ENCODE measurements at places on chromosomes 5 and 9.
A peak's percentile ranks its signal among the peaks of the same experiment; 100 is the strongest.

GRCh38 chr9:95370064-95370463 is 52.6 kb upstream of the FANCC start:
- no peak for DNase-seq

DNA sequence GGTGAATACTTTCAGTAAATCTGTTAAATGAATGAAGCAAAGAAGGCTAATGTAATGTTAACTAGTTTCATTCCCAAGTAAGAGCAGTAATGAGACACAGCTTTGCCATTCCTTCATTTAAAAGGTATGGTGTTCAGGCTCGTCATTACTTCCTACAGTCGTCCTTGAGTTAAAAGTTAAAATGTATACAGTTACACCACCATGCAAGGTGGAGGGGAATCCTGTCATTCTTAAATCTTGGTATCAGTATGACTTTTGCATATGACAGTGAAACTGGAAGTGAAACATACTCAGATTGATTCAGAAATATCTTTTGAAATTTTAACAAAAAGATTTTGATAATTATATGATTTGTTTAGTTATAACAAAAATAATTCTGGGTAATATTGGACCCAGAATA is 25.9 kb downstream of the MTRR start:
- DNase-seq: no peak

- no peak for DNase-seq
Observed at GRCh38 chr9:127814619-127815511, 12.2 kb downstream of the FPGS start.

DNA sequence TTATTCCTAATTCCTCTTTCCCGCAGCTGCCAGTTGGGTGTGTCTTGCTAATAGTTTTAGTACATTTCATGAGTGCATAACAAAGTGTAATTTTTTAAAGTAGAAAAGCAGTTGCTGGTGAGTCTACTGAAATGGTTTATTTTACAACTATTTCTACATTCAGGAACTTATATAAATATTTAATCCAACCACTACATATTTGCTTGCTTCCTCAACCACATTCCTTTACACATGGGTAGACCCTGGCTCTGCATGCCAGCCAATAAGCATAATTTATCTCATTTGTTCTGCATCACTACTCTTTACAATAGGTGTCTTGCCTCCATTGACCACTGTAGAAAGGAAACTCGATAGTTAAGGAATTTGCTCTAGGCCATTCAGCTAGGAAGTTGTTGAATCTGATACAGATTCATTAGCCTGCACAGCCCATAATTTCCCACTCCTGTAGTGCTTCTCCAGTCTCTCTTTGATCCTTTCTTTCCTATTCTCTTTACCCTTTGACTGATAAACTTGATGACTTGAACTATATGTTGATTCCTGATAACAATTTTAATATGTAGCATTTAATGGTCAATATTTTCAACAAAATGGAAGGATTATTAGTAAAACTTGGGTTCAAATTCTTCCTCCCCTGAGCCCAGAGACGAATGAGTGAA is 342.5 kb upstream of the ACTBL2 start:
- DNase-seq: no peak

- no peak for DNase-seq
Observed at GRCh38 chr5:134561871-134562296, 36.4 kb downstream of the JADE2 start.

- no peak for DNase-seq
Observed at GRCh38 chr9:110750272-110750671, 81.7 kb downstream of the MUSK start.

DNA sequence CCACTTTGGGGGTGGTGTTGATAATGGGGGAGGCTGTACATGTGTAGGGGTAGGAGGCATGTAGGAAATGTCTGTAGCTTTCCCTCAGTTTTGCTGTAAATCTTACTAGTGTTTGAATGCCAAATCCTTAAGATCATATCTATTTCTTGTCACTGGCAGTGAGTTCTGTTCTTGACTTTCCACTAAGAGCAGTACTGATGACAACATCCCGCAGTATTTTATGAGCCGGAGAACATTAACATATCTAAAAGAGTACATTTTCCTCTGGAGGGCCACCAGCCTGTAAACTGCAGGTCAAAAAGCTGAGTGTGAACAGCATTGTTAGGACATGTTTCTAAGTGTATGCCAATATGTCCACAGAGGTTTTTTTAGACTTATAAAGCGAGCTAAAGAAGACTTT is 2.5 kb upstream of the HSPB3 start:
- no peak for DNase-seq

- DNase-seq: no peak
Observed at GRCh38 chr5:180684623-180685161, 35.3 kb upstream of the FLT4 start.

GRCh38 chr5:137561608-137562007 is 62.5 kb upstream of the SPOCK1 start:
- DNase-seq: no peak

DNA sequence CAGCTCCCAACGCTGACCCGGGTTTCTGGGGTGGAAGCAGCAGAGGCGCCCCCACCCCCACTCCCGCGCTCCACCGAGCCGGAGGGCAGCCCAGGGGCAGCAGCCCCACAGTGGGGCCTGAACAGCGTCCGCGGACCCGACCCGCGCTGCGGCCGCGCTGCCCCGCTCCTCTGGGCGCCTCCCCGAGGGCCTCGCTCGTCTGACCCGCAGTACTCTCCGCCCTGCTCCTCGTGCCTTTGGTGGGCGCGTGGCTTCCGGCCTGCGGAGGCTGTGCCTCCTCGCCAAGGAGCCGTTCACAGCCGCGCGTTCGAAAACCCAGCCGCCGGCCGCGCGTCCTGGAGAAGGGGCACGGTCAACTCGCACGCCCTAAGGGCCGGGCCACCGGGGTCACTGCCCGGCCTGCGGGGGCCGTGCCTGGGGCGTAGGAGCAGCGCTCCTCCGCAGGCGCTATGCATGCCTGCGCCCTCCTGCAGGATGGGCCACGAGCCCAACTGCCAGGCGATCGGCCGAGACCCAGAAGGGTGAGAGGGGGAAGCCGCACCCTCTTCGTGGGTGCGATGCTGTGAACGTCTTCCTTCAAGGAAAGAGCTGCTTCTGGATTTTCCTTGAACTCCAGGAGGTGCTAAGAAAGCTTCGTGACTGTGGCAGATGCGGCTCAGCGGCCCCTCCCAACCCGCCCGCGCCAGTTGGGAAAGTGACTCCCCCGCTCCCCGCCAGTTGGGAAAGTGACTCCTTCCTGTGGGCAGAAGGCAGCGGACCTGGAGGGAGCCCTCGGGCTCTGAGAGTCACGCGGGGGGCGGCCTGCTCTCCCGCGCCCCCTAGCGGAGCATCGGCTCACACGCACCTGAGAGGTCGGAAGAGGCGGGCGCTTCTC is 82.7 kb downstream of the HSD17B3 start:
- DNase-seq: no peak

- DNase-seq: no peak
Observed at GRCh38 chr9:137455359-137455991, 3.7 kb downstream of the NSMF start.

DNA sequence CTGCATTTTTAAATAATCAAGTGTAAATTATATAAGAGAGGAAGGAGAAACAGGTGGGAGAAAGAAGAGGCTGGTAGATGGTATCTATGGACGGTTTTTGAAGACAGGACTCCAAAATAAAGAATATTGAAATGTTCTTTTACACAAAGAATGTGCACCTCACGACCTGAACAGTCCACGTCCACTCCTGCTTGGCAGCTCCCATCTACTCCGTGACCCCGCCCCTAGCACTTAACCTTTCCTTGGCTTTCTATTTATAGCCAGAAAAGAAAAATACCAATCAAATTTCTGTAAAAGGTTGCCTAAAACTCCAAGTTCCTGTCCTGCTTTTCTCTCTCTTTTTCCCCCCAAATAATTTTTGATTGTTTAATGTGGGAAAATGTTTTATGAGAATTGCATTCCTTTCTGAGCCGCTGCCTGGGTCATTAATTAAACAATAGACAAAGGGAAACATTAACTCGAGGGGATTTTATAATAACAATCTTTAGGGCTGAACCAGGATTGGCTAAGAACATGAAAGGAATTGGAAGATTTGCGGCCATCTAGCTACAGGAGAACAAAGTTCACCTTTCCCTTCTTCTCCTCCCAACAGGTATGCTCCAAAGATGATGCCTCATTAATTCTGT is 173.6 kb upstream of the MAP3K1 start:
- DNase-seq: no peak

DNA sequence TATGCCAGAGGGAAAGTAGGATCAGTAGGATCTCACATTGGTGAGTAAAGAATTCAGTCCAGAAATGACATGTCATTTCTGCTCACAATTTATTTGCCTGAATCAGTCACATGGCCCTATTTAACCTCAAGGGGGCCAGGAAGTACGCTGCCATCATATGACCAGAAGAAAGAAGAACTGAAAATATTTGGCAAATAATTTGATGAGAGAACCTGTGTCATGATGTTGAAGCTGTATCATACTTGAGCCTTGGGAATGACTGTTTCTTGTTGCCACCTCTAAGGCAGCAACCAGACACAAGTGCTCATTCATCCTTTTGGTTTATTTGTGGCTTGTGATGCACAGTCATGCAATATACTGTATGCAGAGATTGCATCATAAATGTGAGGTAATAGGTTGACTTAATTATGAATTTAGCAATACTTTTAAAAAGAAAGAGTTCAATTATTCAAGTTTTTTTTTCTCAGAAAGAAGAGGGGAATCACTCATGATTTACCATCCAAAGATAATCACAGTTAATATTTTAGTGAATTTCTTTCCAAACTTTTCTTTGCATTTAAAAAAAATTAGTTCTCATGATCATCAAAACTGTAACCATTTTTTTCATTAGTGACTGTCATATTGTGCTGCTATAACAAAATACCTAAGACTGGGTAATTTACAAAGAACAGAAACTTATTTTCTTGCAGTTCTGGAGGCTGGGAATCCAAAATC is 8.2 kb upstream of the ZFYVE16 start:
- DNase-seq: peak; percentile 43

DNA sequence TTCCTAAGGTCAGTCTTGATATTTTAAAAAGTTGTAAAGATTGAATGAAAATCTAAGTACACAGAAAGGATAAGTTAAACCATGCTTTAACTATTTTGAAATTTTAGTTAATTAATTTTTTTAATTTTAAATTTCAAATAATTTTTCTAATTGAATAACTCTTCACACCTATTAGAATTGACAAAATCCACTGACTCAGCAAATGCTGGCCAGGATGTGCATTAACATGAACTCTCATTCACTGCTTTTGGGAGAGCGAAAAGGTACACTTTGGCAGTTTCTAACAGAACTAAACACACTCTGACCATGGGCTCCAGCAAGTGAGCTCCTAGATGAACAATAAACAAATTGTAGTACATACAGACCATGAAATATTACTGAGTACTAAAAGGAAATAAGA is 209.5 kb downstream of the PTPRD start:
- no peak for DNase-seq

DNA sequence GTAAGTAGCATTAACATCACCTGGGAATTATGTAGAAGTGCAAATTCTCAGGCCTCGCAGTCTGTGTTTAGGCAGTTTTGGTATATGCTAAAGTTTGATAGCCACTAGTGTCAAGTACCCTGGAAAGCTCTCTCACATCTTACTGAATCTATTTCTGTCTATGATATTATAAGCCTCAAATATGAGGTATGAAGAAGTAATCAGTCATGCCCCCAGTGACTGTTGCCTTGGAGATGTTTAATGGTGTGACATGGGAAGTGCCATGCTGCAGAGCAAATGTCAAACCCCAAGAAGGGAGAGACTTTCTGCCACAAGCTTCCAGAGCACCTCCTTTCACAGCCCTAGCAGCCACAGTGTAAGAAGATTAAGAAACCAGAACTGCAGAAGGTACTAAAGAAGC is 9.8 kb upstream of the PDE8B start:
- DNase-seq: no peak

DNA sequence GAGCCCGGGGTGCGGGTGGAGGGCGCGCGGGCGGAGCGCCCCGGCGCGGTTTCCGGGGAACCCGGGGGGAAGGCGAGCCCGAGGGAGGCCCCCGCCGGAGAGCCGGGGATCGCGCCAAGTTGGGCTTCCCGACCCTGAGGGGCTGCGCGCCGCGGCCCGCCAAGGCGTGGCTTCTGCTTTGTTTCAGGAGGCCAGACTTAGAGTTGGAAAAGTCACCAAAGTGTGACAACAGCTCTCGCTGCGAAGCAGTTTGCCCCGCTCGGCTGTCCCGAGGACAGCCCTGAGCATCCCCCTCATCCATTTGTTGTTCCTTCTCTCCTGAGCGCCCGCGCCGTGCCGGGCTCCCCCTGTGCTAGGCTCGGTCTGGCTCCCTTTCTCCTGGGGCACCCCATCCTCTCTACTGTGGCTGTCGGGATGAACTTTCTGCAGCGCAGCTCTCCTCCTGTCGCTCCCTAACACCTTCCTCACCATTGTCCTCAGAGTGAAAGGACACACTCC is 410 bp downstream of the GLIPR2 start:
- no peak for DNase-seq

- DNase-seq: no peak
Observed at GRCh38 chr5:174511714-174512253, 212.6 kb upstream of the MSX2 start.

GRCh38 chr5:124232515-124232914 is 513.9 kb downstream of the ZNF608 start:
- no peak for DNase-seq

GRCh38 chr5:96006291-96006690 is 44.6 kb upstream of the ELL2 start:
- DNase-seq: no peak

- no peak for DNase-seq
Observed at GRCh38 chr5:57635146-57635777, 152.7 kb upstream of the ACTBL2 start.

DNA sequence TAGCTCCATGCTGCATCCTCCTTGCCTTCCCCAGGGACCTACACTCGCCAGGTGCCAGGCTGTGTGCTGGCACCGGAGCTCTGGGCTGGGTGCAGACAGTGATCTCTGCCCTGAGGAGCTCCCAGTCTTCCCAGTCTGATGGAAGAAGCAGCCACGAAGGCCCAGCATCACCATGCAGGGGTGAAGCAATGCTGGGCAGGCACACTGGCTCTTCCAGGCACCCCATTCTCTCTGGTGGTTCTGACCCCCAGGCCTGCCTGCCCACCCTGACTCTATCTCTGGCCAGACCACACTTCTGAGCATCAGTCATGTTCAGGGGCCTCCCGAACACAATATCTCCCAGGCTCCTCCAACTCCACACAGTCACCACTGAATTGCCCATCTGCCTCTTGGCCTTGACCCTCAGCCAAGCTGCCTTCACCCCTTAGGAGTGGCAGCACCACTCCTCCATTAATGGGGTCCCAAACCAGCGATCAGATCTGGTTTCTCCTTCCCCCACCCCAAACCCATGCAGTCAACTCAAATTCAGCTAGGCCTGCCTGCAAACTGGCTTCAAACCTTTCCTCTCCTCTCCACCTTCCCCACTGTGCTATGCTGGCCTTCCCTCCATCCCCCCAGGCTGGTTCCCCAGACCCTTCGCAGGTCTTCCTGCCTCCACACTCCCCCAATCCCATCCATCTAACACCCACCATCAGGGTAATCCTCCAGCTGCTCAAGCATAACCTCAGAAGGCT is 102.7 kb upstream of the MVB12B start:
- DNase-seq: no peak
